ENCODE measurements at places on chromosomes 1 and 21.
A peak's percentile ranks its signal among the peaks of the same experiment; 100 is the strongest.

DNA sequence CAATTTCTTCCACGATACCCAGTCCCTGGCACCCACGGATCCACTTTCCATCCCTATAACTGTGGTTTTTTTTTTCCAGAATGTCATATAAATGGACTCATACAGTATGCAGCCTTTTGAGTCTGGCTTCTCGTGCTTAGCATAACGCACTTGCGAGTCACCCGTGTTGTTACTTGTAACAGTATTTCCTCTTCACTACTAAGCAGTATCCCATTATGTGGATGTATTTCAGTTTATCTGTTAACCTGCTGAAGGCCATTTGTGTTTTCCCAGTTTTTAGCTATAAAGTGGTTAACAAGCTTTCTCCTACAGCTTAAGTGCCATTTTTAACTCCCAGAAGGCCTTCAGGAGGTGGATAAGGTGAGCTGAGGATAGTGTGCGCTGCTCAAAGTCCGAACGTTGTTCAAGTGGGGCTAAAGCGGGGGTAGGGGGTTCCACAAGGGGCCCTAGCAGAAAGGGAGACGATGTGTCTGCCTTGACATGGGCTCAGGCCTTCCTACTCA lies 829 bp downstream of the ADAR start:
- peak; percentile 19 for DNase-seq

DNA sequence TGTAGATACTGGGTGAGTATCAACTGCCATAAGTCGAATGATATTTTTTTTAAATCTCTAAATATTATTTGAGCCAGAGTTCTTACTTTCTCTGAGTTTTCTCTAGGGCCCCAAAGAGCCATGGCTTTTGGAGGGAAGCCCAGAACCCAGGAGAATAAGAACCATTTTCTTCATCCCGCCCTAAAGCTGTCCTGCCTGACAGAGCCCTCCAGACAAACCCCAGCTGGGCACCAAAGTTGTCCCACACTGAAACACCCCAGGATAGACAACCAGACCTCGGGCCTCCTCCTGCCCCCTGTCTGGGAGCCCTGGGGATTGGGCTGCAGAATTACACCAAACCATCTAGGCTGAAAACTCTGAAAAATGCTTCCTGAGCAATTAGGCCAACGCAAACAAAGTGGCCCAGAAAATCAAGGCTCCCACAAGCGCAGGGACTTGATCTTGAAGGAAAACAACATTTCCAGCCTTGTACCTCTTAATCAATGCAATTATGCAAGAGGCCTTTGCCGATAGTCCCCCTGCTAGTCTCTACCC lies 113.1 kb downstream of the RRAGC start:
- no peak for DNase-seq

- DNase-seq: no peak
Observed at GRCh38 chr1:156712626-156713025, 7.2 kb upstream of the CRABP2 start.

GRCh38 chr1:205491794-205492193 lies 12.7 kb upstream of the CDK18 start:
- DNase-seq: no peak

GRCh38 chr1:52927212-52928014 lies at the start of gene SCP2:
TSS of gene SCP2 (plus strand) at chr1:52927276. CDS start at chr1:52927397, 121 bp downstream.
- peak; percentile 44 for DNase-seq
